GF-D8 (cell line): ENCODE measurements at places on chromosomes 11 and 22.

DNA sequence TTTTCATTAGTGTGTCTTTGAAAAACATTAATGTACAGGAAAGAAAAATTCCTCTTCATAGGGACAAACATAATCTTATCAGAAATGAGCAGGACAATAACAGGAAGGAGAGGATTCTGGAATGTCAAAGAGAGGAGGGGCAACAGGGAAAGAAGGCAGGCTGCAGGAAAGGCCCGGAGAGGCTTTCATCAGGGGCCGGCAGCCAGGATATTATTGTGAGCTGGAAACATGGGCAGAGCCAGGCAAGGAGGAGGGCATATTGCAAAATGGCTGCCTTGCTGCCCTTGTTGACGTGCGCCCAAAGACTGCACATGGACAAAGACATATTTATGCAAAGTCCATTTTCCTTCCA lies 433.7 kb downstream of the ETS1 start:
- DNase-seq: no peak

GRCh38 chr11:34169686-34170085 lies 64.3 kb downstream of the NAT10 start:
- no peak for DNase-seq

GRCh38 chr11:122765487-122766131 lies 72.7 kb upstream of the CRTAM start:
- no peak for DNase-seq

GRCh38 chr11:27471589-27472397 lies 797 bp downstream of the LGR4 start:
- DNase-seq: peak; percentile 6

GRCh38 chr22:39995393-39996252 lies 869 bp downstream of the FAM83F start:
- DNase-seq: no peak

GRCh38 chr22:36562261-36562835 lies 33.4 kb upstream of the EIF3D start:
- no peak for DNase-seq

DNA sequence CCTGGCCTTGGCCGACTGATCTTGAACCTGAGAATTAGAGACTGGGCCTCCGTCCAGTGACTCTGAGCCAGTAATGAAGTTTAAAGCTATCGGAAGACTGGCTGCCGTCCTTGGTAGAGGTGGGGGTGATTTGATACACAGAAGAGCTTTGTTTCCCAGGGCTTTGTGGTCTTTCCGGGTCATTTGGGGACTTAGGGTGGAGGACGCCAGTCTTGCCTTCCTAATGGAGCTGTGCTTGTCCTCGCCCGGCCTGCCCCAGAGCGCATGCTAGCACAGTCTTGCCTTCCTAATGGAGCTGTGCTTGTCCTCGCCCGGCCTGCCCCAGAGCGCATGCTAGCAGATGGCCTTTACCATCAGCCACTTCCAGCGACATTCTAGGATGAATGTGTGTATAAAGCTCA lies 65.8 kb downstream of the ST3GAL4 start:
- DNase-seq: no peak

DNA sequence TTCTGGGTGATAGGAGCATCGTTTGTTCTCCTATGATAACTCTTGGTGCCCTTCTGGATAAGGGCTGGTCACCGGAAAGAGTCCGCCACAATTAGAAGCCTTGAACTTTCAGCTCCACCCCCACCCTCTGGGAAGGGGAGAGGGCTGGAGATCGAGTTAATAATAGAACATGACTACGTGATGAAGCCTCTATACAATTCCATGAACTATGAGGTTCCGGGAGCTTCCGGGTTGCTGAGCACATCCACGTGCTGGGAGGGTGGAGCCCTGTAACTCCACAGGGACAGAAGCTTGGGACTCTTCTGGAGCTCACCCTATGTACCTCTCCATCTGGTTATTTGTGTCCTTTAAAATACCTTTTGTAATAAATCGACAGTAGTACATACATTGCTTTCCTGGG lies 40.3 kb downstream of the ARHGAP42 start:
- no peak for DNase-seq

DNA sequence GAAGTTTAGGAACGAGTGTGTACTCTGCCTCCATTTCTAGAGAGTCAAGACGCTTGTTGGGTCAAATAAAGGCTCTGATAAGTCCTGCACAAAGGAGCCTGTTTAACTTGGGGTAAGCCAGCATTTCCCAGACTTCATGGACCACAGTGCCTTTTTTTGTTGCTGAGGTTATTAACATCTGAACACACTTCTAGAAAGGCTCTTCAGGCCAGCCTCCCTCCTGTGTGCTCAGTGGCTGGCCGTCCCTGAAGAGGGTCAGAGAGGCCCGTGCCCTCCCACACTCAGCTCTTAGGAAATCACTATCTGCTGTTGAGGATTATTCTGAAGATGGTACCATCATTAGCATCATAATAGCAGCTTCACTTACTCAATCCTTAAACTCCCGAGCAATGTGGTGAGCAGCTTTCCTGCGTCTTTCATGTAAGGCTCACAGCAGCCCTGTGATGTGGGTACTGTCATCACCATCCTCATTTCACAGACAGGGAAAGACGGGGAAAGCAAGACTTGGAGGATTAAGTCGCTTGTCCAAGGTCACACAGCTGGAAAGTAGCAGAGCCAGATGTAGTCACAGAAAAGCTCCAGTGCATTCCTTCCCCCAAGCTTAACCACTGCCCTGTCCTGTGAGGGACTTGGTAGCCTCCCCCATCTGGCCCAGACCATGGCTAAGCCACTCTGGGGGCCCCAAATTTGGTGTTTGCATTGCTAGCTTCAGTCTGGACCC lies 71.3 kb downstream of the TSPAN18 start:
- DNase-seq: no peak

GRCh38 chr22:48050836-48051235 lies 1288.4 kb downstream of the TBC1D22A start:
- no peak for DNase-seq

- DNase-seq: no peak
Observed at GRCh38 chr11:131483877-131484276, 113.5 kb downstream of the NTM start.
